ENCODE measurements at places on chromosomes 12 and 14.

- DNase-seq: no peak
Measured at GRCh38 chr12:109605599-109606228, 32.1 kb downstream of the MVK start.

DNA sequence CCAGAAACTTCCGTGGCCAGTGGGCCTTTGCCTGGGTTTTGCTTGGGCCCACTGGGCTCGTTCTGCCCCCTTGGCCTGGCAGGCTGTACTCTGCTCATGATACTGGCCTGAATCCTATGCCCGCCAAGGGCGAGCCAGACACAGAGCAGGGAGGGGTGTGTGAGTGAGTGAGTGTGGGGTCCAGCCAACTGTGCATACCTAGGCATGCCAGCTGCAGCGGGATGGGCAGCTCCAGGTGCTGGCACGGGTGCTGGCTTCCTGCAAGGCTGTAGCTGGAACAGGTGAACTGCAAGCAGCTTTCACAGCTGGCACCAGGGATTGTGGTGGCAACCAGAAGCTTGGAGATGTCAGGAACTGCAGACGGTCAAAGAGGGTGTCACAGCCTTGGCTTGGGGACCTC is 1276.4 kb downstream of the SLC16A7 start:
- no peak for DNase-seq

- no peak for DNase-seq
Measured at GRCh38 chr14:42719391-42719790, 1112.7 kb downstream of the LRFN5 start.

GRCh38 chr14:94100847-94101246 is 9.7 kb upstream of the IFI27 start:
- DNase-seq: no peak

GRCh38 chr12:9781360-9781759 is 20.7 kb upstream of the CD69 start:
- no peak for DNase-seq

- DNase-seq: no peak
Measured at GRCh38 chr14:20866963-20867362, 24.2 kb upstream of the RNASE3 start.

- DNase-seq: no peak
Measured at GRCh38 chr14:47833011-47833410, 157.6 kb upstream of the MDGA2 start.

GRCh38 chr12:16307856-16308475 is 30.5 kb upstream of the SLC15A5 start:
- DNase-seq: no peak

GRCh38 chr14:22282417-22282816 is 306.6 kb downstream of the DAD1 start:
- DNase-seq: no peak

DNA sequence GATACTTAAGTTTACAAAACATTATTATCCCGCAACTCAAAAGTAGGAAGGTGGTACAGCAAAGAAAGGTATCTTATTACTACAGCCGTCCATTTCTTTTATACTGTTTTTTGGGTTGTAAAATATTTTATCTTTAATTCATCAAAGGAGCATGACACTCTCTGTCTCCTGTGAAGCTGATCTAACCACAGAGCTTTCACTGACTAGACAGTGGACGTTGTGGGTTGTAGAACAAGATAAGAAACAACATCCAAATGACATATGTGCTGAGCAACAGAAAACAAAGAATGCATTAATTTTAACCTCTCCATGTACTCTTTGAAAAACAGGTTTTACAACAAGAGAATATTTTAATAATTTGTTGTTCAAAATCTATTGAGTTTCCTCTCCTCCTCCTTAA is 195.9 kb upstream of the FBXO33 start:
- no peak for DNase-seq

DNA sequence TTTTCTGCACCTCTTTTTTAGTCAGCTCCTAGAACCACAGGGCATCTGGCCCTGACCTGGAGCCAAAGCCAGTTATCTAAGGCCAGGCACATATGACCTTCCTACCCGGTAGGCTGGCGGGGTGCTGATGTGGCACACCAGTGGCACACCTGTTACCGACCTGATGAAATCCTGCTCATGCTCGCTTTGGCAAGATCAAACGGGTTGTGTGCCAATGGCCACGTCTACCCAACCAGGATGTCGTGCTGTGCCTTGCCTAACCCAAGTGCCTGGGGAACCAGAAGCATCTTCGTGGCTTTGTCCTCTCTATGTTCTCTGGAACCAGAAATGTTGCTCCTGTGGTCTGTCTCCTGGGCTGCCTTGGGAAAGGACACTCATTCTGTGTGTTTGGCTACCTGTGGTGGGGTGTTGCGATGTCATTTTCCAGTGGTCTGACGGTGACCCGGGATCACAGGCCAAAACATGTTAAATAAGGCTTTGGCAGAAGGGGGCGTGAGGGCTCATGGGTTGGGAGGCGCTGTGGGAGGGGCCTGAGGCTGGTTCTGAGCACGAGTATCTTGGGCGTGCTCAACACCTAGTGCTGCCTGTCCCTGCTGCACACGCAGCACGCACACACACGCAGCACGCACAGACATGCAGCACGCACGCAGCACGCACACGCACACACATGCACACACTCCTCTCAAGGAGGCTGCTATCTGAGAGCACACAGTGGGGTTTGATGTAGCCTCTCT is 27.9 kb downstream of the CCNK start:
- DNase-seq: no peak

- DNase-seq: no peak
Measured at GRCh38 chr12:17076028-17076744, 470.2 kb upstream of the LMO3 start.

DNA sequence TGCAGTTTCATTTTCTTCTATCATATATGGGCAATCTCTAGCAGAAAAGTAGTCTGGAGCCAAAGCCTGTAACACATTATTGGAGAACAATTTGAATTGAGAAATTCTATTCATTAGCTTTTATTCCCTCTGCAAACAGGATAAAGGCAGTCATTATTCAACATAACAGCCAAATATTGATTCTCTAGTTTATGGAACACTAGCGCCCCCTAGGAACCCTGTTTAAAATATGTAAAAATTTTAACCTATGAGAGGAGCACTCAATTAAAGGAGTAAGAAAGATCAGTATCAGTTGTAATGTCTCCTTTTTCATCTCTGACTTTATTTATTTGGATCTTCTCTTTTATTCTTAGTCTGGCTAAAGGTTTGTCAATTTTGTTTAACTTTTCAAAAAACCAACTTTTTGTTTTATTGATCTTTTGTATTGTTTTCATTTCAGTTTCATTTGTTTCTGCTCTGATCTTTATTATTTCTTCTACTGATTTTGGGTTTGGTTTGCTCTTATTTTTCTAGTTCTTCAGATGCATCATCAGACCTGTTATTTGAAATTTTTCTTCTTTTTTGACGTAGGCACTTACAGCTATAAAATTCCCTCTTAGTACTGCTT is 4.8 kb upstream of the LMNTD1 start:
- DNase-seq: no peak

DNA sequence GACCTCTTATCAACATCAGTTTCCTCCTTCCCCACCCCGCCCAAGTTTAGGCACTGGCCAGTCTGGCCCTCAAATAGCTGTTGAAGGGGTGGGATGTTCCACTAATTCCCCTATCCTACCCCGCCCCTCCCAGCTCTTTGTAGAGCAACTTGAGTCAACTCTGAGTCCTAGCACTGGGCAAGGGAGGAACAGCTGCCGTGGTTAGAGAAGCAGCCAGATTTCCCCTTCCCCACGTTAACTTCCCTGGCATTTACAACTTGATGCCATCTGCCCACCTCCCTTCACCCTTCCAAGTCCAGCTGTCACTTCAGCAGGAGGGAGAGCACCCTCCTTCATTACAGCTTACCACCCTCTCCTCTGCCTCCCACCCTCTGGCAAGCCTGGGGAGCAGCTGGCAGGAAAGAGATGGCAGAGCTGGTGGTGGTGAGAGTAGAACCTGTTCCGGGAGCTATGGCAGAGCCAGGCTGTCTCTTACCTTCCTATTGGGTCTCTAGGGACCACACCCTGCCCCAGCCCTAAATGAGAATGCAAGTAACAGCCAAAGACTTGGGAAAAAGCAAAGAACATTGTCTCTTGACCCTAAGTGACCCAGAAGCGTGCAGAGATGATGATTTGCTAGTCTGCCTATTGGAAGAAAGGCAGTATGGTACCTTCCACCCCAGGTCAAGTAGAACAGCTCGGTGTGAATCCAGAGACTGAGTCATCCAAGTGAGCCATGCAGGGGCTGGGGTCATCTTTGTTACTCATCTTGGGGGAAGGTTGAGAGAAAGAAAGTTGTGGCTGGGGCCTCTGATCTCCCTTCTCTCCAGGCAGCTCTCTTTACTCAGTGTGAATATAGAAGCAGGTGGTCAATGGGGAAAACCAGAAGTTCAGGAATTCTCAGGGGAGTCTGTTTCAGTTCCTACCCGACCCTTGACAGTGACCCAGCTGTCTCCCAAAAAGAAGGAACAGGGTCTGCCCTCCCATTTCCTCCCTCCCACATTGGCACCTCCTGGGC is 1.5 kb downstream of the BLOC1S1 start:
- DNase-seq: no peak

- DNase-seq: no peak
Measured at GRCh38 chr14:31945074-31945613, 132.0 kb upstream of the ARHGAP5 start.

DNA sequence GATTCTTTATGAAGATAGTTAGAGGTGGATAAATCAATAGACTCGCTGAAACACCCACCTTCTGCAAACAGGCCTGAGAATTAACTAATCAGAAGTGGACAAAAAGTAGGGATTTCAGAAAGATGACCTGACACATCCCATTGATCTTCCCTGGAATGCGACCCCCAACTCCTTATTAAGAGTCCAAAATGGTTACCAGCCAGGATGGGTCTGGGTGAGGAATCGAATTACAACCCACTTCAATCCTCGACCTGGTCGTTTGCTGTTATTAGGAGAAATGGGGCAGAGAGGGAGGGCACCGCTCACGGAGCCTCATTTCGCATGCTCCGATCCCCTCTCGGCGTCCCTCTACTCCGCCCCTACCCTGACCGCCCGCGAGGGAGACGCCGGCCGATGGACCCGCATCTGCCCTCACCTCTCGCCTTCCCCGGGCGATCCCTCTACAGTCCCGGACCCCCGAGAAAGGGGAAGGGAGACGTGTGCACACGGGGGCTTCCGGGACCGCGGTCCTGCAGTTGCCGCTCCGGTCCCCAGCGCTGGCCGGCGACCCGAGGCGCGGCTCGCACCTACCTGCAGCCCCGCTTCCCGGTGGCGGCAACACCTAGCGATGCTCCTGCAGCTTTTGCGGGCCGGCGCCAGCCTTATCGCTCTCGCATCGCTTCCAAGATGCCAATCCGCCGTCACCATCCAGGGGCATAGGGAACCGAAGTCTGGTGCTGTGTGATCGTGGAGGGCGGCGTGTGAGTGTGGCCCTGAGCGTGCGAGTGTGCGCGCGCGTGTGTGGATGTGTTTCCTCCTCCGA is 69.3 kb upstream of the USP15 start:
- DNase-seq: no peak

GRCh38 chr12:122003651-122004611 is 17.8 kb upstream of the BCL7A start:
- DNase-seq: no peak
